Foreskin keratinocyte (primary cell): ENCODE measurements at places on chromosomes 11 and 22. TPM values are rescaled to one million over a fixed set of nuclear protein-coding genes. Genes with fewer than 3 reads are reported as not detected.

The SCN3B gene
- total RNA-seq, result 0.04 TPM in 1 of 2 replicates, not detected in the other

The COPB1 gene
- 155 and 192 TPM in 2 replicates for total RNA-seq

The FEN1 gene
- 73.6 and 92.9 TPM in 2 replicates for total RNA-seq

The CALCB gene
- total RNA-seq, result not detected in 2 replicates

The KRTAP5-8 gene
- total RNA-seq, result not detected in 2 replicates

The OR4D9 gene
- total RNA-seq, result not detected in 2 replicates

The SAA1 gene
- 1.6 and 14.6 TPM in 2 replicates for total RNA-seq

The OR4A16 gene
- total RNA-seq, result not detected in 2 replicates

The PEX16 gene
- total RNA-seq, result 20.4 and 20.7 TPM in 2 replicates

The OR8G5 gene
- total RNA-seq, result not detected in 2 replicates

The C1QTNF6 gene
- 11.3 and 12.6 TPM in 2 replicates for total RNA-seq

The SLC5A12 gene
- not detected in 2 replicates for total RNA-seq

The HIC2 gene
- total RNA-seq, result 2.9 and 3.2 TPM in 2 replicates

The ASPHD2 gene
- total RNA-seq, result 7.3 and 9.5 TPM in 2 replicates

The POTEH gene
- not detected in 2 replicates for total RNA-seq

The OR56A3 gene
- total RNA-seq, result not detected in 2 replicates

The PIH1D2 gene
- total RNA-seq, result 1.8 and 2.4 TPM in 2 replicates

The GPR83 gene
- not detected in 2 replicates for total RNA-seq

The MFNG gene
- total RNA-seq, result 4.2 and 5.5 TPM in 2 replicates

The IL17REL gene
- not detected in 2 replicates for total RNA-seq

The C11orf91 gene
- total RNA-seq, result 0.18 and 0.41 TPM in 2 replicates
